ENCODE measurements at places on chromosomes 1 and 21.

DNA sequence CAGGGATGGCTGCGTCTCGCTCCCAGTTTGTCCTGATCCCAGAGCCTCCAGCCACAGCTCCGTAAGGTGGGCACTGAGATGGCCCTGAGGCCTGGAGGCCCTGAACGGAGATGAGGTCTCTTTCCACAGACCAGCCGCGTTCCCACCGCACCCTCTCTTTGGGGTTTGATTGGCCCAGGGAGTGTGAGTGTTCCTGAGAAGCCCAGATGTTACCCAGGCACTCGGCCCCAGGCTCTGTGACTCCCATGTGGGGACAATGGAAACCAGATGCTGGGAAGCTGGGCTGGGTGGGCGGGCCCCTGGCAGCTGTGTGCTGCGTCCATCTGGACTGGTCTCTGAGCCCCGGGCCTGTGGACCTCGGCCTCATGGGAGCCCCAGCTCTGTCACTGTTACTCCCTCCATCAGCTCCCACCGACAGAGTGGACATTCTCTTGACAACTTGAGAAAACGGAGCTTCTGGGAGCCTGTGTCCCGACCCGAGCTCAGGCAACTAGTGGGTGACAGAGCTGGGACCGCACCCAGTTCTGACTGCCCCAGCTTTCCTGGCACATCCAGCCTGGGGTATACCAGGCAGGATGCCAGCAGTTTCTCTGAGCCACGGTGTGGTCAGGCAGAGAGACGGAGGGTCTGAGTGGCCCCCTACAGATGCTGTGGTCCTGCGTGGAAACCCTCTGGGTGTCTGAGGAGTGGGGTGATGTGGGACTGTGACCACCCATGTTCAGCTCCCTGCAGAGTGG lies 9.8 kb upstream of the COL6A1 start:
- no peak for DNase-seq

DNA sequence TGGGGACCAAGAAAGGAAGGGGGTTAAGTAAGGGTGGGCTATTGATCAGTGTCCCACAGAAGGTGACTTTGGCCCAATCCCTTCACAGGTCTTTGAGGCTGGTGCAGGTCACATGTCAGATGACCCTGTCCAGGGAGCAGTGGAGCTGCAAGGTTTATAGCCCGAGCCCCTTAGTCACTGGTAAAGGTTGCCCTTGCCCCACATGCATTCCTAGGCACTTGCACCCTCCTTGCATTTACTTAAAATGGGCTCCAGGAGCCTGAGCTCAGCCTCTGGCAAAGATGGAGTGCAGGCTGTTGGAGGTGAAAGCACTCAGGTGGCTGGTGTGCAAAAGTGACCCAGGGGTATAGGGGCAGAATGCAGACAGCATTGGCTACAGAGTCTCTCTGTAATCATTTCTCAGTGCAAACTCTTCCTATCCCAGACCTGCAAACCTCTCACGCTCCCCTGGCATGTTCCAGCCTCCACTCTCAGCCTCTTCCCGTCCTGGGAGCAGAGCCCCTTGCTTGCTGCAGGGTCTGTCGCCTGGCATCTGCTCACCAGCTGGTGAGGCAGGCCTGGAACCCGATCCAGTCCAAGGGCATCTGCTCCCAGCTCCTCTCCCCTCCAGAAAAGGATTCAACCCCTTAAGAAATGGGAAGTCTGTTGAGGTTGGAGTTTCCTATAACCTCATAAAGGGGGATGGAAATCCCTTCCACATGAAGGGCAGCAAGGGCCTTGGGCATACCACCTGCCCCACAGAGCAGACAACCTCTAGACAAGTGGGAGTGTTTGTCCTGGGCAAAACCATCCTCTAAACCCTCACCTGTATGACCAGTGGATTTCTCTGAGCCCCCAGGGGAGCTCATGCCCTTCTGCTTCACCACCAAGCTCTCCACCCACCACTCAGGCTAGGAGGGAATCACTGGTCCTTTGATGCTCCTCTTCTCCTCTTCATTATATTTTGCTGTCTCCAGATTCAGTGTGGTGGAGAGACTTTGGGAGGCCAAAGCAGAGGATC lies 23.1 kb upstream of the PTPRF start:
- DNase-seq, result no peak

GRCh38 chr1:213956295-213956770 lies 31.4 kb upstream of the PROX1 start:
- DNase-seq, result no peak

DNA sequence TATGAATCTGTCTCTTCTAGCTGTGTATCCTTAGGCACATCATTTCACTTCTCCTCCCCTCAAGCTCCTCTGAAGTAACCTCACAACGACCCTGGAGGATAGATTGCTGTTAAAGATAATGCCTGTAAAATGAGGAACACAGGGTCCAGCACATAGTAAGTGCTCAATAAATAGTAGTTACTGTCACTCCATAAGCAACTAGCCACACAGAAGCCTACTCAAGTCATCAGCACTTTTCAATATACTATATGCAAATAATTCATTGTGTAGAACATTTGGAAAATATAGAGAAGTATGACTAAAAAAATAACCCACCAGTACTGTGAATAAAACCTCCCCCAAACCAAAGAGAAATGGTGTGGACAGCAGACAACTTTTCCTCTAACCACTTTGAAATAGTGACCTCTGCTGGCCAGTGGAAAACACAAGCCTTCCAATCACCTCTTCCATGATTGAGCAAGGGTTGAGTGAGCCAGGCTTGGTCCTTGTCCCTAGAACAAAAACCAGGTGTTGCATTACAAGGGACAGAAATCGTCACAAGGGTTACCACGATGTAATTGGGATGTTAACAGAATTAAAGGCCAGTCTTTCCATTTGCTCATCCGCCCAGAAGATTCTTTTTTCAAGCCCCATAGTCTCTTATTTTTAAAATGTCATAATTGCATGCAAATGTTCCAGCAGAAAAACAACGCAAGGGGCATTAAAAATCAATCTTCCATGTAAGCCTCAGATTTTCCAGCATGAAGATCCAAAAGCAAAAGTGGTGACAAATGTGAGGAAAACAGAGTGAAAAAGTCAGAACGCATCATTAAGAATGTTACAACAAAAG lies 15.7 kb upstream of the GLIS1 start:
- DNase-seq, result no peak

GRCh38 chr21:28769683-28770082 lies 223.0 kb downstream of the LTN1 start:
- no peak for DNase-seq

DNA sequence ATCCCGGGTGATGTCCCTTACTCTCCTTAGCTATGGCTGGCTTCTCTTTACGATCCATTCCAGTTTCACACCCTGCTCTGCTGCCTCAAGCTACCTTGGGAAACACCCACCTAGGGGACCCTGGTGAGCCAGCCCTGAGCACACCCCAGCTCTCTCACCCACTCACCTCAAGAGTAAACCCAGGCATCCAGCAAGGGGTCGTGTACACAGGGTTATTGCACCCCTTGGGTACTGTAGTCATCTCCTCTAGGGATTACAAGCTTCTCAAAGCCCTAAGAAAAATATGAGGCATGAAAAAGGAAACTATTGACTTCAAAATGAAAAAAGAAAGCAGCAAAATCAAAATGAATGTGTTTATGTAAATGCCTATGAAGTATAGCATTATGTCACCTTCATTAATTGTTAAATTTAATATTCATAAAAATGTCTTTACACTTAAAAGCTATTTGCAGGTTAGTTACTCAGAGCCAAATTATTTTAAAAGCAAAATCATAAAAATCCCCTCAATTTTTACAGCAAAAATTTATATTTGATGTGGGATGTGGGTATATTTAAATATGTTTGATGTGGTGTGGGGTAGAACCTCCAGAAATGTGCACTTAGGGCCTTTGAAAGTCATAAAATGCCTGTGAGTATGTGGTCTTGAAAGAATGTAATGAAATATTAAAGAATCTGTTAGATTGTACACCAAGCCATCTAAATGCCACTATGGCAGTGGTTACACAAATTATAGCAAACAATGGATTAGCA lies 190.3 kb downstream of the C1orf94 start:
- no peak for DNase-seq

GRCh38 chr1:237938553-237938952 lies 47.8 kb upstream of the ZP4 start:
- no peak for DNase-seq

DNA sequence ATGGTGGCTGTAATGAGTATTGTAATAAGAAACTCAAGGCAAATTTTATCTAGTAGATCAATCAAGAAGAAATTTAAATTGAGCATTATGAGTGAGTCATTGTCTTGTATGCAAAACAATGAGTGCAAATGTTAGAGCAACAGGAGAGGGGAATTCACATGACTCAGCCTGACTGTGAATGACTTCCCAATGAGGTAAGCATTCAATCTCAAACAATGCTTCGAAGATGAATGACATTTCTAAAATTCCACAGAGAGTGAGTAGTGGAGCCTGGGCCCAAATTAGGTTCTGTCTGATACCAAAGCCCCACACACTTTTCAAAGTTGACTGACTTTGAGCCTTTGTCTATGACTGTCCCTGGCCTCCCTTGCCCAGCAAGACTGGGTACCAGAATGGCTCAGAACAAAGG lies 738.0 kb downstream of the PTPRU start:
- DNase-seq, result no peak

DNA sequence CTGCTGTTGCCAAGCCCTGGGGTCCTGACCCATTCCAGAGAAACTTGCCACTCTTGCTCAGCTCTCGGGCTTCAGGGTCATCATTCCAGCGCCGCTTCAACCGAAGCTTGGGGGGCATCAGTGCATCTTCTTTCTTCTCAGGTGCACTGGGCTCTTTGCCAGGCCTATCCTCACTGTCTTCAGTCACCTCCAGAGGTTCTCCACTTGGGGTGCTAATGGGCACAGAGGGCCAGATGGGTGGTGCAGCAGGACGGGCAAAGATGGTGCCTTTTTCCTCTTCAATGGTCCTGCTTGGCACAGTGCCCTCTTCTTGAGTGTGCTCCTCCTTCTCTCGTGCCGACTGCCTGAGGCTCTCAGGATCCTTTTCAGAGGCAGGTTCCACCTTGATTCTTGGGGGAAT lies 13.3 kb downstream of the ETV3 start:
- no peak for DNase-seq

All from activated effector memory CD4-positive, alpha-beta T cell treated with Interleukin-2 at 50 U/mL for 16 hours (primary cell).